MM.1S (cell line): ENCODE measurements at places on chromosomes 5 and 9.
A peak's percentile ranks its signal among the peaks of the same experiment; 100 is the strongest.

DNA sequence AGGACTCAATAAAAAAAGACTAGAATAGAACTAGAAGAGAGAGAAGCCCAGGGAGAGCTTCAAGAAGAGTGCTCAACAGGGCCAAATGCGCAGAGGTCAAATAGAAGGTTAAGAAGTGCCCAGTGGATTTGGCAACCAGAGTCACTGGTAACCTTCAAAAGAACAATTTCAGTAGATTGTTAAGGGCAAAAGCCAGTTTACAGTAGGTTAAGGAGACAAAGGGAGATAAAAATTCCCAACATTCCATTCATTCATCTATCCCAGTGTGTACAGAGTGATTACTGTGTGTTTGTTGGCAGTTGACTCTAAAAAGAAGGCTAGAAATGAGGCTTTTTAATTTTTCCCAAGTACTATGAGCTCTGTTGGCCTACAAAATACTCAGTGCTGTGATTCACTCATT is 69.4 kb downstream of the RIGI start:
- no peak for DNase-seq

GRCh38 chr5:147751-148150 is 43.5 kb upstream of the LRRC14B start:
- DNase-seq = no peak

GRCh38 chr5:114450437-114450836 is 88.6 kb downstream of the KCNN2 start:
- no peak for DNase-seq

- no peak for DNase-seq
Measured at GRCh38 chr5:150069672-150070627, 16.4 kb downstream of the CSF1R start.

DNA sequence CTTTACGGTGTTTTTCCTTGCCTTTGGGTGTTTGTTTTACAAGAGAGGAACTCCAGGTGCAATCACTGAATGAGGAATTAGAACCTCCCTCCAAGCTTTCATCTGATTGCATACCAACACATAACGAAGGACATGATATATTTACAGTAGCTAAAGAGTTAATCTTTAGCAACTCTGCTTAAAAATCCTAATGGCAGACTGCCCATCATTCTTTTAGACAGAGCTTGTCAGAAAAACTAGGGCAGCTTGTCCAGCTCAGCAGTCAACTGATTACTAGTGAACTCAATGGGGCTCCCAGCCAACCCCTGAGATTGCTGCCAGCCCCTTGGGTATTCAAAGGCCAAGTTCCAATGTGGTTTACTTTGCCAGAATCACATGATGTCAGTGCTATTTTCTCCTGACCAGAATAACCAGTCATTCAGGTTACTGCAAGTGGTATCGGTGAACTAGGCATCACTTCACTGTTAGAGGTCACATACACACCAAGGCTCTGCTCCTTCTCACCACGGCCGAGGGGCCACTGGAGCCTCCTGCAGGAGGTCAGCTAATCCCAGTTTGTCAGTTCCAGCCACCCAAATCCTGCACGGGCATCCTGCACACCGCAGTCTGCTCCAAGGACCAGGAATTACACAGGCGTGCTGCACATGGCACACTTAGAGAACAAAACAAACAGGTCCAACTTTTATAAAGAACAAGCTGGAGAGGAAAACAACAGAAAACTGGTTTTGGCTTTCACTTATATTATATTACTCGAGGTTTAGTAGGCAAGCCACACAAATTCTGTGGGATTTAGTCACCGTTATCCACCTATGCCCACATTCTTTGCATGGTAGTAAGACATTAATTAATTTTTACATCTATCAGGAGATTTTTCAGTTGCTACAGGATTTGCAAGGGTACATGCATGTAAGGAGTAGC is 62.5 kb downstream of the NFIB start:
- no peak for DNase-seq

- no peak for DNase-seq
Measured at GRCh38 chr5:10579536-10580521, 16.0 kb downstream of the ANKRD33B start.

DNA sequence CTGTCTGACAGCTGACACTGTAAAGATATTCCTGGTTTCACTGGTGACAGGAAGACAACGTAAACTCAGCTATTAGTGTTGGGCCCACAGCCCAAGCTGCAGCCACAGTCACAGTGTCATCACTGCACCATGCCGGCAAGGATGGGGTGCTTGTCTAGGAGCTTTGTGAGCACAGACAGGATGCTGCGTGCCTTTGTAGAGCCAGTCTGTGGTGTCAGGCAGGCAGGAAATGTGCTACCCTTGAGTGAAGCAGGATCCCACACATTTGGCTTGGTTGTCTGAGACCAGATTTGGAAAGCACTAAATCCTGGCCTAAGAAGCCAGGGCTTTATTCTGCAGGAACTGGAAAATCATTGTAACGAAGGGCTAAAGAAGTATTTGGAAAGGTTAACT is 121.6 kb upstream of the ADAMTS16 start:
- no peak for DNase-seq

- no peak for DNase-seq
Measured at GRCh38 chr9:73157811-73158210, 6.1 kb downstream of the ANXA1 start.

DNA sequence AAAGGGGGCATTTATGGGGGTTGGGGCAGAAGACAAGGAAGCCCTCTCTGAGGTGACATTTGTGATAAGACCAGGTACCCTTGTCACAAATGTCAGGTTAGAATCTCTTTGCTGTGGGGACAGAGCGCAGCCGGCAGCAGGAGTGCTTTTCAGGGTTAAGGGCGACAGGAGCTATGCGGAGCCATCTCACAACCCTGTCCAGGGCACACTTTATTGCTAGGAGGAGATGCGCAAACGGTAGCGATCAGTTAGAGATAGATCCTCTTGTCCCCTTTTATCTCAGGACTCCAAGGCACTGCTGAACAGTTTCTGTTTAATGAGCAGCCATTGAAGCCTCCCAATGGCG is 438 bp upstream of the LAMC3 start:
- no peak for DNase-seq

DNA sequence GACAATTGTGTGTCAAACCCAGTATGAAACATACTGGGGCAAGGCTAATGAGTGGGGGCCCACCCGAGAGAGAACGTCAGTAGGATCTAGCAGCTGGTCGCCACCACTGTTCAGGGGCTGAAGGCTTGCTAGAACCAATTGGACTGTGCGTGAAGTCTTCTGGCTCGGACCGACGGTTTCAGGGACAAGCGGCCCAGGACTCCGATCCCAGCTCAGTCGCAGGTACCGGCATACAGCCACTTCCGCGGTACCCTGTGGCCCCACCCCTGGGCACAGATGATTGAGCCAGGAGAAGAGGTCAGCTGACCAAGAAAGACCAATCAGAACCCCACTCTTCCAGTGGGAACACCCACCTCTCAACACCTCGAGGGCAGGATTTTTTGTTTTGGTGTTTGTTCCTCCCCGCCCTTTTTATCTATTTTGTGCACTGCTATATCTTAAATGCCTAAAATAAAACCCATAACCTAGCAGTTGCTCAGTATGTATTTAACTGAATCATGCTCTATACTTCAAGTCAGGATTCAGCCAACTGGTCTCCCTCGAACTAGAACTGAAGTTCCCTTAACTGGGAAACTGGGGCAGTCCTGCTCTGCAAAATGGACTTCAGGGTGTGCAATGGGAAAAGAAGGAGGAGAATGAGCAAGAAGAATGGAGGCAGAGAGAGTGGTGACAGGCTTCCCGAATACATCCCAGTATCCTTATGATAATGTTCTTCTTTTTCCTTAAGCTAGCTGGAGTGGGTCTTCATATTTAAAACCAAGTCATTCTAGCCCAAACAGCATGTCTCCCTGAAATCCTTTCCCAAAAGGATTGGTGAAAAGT is 21.1 kb upstream of the CPEB4 start:
- no peak for DNase-seq

DNA sequence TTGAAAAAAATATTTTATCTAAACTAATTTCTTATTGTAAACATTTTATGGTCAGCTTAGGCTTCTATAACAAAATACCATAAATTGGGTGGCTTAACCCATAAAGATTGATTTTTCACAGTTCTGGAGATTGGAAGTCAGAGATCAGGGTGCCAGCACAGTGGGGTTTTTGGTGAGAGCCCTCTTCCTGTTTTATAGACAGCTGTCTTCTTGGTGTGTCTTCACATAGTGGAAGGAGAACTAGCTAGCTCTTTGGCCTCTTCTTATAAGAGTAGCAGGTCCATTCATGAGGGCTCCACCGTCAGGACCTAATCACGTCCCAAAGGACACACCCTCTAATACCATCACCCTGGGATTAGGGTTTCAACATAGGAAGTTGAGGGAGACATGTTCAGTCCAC is 26.6 kb downstream of the OTULINL start:
- no peak for DNase-seq

DNA sequence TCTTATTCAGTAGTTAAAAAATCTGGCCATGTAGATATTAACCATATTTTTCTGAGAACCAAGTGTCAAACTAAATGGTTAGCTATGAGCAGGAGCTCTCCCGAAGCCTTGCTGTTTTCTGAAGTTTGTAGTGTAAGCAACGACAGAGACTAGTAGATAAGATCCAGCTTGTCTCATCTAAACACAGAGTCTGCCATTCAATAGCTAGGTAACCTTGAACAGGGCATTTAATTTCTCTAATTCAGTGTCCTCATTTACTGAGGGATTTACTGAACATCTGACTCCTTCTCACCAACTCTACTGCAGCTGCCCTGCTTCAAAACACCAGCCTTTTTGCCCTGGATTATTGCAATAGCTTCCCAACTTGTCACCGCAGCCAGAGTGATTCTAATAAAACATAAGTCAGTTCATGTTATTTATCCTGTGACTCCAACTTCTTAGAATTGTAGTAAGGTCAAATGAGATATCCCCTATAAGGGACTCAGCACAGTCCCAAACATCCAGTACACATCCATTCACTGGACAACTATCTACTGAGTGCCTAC is 337.0 kb downstream of the PLK2 start:
- DNase-seq = no peak

DNA sequence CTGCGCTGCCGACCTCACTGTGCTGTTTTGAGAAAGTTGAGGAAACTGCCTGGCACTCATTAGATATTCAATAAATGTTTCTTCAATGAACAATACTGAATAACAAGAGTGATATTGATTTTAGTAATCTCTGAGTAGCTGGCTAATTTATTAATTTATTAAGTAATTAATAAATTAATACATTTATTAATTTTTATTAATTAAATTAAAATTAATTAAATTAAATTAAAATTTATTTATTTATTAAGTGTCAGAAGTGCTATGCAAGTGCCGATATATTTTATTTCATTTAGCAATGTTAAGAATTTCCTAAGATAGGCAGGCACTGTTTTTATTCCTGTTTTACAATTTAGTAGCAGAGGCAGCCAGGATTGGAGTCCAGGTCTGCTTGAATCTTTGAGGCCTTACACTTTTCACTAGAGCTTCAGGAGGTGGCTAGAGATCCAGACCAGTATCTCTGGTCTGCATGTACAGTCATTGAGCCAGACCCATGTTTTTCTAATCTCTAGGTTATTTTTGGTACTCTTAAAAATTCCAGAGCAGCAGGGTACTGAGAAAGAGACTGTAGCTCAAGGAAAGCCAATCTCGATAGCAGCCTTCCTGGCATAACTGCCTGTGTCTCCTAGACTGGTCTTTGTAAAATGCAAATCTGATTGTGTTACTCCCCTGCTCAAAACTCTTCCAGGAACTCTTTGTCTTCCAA is 109.2 kb downstream of the ARHGEF28 start:
- DNase-seq = no peak

GRCh38 chr5:159386028-159386711 is 55.9 kb upstream of the IL12B start:
- peak; percentile 14 for DNase-seq

GRCh38 chr5:157744051-157745011 is 819 bp downstream of the LSM11 start:
- DNase-seq = no peak

DNA sequence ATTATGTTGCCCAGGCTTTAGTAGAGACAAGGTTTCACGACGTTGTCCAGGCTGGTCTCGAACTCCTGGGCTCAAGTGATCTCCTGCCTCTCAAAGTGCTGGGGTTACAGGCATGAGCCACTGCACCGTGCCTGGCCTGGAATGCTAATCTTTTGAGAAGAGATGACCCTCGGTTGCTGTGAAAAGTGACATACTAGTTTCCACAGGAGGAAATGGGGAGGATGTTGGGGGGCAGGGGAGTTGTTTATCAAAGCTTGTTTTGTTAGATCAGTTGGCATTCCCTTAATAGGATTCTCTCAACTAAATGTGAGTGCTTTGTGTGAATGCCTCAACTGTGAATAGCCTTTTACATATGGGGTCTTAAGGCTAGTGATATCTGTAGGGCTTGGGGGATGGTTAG is 16.4 kb upstream of the MATR3 start:
- DNase-seq = no peak

DNA sequence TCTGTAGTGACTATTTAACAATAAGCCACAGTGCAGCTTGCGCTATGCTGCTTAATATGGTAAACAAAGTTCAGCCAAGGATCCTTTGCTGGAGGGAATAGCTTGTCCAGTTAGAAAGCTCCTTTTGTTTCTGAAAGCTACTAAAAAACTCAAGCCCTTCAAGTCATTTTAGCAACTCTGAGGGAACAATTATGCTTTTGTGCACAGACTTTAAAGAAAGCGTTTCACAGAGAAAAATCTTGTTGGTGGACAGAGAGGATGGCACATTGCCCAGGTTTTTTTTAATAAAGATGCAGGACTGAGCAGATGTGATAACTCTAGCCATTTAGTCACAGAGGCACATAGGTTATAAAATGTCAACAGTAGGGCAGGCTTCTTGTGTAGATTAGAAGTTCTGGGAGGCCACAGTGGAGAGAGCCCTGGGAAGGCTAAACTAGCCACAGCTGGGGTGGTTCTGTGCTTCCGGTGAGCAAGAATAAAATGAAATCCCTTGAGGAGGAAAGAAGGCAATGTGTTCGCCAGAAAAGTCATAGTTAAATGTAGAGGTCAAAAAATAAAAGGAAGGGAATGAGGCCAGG is 63.4 kb downstream of the ALDH7A1 start:
- DNase-seq = no peak

- no peak for DNase-seq
Measured at GRCh38 chr5:122182491-122182921, 53.2 kb downstream of the ZNF474 start.

DNA sequence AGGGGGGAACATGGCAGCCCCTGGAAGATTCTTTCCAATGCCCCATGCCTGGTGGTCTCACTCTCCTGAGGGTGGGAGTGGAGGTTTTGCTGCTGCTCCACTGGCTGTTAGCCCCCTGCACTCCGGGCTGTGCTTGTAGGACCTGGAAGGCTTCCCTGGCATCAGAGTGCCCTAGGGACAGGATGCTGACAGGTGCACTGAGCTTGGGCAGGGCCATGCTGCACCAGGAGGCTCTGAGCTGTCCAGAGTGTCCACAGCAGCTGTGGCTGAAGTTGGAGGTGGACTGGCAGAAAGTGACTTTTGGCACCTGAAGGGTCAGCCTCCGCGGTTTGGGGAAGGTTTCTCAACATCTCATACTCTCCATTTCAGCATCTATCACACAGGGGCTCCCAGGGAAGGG is 249.1 kb downstream of the GADD45G start:
- no peak for DNase-seq

DNA sequence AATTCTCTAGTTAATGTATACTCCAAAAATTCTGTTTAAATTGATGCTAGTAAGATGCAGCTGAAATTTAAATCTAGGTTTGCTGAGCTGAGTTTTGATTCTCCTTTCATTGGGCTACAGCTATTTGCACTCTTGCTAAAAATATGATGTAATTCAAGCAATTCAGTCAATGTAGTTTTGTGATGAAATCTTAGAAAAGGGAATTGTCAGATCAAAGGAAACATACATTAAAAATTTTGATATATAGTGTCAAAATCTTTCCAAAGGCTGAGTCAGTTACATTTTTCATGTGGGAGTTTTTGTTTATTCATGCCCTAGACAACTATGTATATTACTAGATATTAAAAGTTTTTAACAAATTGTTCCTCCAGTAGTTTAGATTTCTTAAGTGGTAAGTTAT is 334.9 kb upstream of the DAB2 start:
- no peak for DNase-seq

- DNase-seq = no peak
Measured at GRCh38 chr9:135210676-135211523, 123.4 kb downstream of the OLFM1 start.
